Right ventricle myocardium inferior (tissue), 1 donor: ENCODE measurements at places on chromosomes 5 and 9. TPM values are rescaled to one million over a fixed set of nuclear protein-coding genes. Genes with fewer than 3 reads are reported as not detected.

- DNase-seq: peak; percentile 46
Measured at GRCh38 chr9:79817438-79818004, 245.8 kb downstream of the TLE4 start.

DNA sequence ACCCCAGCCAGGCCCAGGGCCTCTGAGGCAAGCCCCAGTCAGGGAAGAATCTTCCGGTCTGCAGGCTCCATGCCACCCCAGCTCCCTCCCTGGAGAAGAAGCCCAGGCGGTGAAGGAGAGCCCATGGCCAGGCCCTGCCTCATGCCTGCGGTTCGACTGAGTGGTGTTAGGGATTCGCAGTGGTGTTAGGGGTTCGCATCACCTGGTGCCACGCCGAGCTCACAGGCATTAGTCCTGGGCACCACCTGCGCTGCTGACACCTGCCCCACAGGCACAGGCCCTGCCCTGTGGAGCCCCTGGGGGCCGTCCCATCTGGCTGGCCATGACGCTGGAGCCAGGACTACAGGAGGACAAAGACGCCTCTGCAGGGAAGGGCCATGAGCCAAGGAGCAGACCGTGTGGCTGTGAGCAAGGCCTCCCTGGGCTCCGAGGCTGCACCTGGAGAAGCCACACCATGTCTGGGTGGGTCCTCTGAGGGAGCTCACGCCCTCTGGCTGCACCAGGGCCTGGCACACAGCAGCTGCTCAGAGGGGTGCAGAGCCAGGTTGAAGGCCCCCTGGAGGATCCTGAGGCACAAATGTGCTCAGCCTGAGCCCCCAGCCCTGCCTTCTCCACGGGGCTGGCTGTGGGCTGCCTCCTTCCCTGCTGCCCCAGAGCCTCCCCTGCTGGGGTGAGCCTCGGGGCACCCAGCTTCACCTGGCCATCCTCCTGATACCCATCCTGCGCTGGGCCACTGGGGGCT, 27.6 kb upstream of the RNF130 start:
- DNase-seq: no peak

- no peak for DNase-seq
Measured at GRCh38 chr9:126612813-126613641, 701 bp upstream of the LMX1B start.

GRCh38 chr5:126417178-126417577, 6.0 kb upstream of the GRAMD2B start:
- no peak for DNase-seq

- DNase-seq: peak; percentile 100
Measured at GRCh38 chr9:125241000-125241862, at the start of gene HSPA5. Gene HSPA5, minus strand, starts transcription at chr9:125241343. Its CDS starts 217 bp downstream, at chr9:125241126.

DNA sequence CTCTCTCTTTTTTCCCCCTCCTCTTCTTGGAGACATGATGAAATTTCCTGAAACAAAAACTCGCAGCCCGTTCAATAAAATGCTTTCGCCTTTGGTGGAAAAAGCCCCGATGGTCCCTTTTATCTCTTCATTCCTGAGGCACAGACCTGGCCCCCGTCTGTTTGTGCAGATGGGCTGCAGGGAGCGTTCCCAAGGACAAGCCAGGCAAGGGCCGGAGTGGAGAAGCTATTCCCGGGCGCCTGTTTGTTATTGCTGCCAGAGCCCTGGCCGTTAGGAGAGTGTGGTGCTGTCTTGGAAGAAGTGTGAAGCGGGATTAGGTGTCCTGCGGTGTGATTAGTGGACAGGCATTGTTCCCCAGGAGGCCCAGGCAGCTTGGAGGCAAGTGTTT, 71.9 kb downstream of the SMIM23 start:
- no peak for DNase-seq

GRCh38 chr5:168449166-168449565, 37.1 kb upstream of the RARS1 start:
- DNase-seq: no peak

DNA sequence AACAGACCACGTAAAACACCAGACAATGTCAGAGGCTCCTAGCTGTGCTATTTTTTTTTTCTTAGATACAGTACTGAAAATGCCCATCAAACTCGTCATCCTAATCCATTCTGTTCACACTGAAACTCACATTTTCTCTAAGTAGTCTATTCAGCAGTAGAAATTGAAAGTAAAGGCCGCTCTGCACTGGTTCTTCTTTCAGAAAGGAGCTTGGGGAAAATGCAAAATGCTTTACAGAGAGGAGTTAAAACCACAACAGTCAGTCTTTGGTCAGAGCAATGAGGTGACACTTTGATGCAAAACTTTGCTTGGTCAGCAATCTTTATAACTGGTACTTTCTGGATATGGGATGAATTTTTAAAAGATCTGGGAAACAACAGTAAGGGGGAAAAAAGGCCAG, 43.8 kb upstream of the SUSD1 start:
- no peak for DNase-seq

DNA sequence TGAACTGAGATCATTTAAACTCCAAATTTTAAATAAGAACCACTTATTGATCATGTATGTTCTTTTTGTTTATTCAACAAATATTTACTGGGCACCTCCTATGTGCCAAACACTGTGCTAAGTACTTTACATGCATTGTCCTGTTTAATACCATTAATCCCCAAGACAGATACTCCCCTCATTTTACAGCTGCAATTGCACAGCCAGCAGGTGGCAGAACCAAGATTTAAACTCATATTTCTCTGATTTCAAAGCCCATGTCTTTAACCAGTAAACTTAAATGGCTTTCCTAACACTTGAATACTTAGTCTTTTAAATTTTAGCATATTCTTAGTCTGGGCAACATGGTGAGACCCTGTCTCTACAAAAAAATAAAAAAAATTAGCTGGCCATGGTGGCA, 43.4 kb upstream of the KIAA1958 start:
- no peak for DNase-seq

DNA sequence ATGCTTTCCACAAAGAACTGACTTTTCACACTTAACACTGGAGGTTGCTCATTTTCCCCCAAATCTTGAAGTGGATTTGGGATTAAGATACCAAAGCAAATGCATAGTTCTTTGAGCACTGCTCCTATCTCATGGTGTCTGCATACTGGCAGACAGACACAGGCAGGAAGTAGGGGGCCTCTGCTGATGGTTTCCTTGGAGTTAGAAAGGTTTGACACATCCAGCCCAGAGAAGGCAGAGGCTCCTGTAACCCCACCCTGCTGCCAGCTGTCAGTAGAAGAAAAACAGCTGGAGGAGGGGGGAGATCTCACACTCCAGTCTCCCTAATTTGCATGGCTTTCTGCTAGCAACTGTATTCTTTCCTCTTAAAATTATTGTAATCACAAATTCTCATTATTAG, 44.1 kb downstream of the APTX start:
- DNase-seq: no peak

DNA sequence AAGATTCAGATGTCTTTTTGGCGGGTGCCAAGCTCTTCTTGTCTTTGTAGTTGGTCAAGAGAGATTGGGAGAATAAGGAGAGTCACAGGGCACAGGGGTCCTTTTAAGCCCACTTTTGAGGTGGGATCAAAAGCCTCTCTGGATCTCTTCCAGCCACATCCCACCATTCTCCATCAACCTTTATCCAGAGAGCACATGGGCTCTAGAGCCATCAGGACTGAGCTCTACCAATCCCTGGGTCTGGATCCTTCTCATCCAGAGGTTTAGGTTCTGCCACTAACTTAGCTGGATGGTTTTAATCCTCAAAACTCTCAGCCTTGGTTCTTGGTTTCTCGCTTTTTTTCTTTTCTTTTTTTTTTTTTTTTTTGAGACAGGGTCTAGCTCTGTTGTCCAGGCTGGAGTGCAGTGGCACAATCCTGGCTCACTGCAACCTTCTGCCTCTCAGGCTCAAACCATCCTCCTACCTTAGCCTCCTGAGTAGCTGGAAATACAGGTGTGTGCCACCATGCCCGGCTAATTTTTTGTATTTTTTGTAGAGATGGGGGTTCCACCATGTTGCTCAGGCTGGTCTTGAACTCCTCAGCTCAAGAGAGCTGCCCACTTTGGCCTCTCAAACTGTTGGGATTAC, 44.6 kb upstream of the MATR3 start:
- DNase-seq: no peak

DNA sequence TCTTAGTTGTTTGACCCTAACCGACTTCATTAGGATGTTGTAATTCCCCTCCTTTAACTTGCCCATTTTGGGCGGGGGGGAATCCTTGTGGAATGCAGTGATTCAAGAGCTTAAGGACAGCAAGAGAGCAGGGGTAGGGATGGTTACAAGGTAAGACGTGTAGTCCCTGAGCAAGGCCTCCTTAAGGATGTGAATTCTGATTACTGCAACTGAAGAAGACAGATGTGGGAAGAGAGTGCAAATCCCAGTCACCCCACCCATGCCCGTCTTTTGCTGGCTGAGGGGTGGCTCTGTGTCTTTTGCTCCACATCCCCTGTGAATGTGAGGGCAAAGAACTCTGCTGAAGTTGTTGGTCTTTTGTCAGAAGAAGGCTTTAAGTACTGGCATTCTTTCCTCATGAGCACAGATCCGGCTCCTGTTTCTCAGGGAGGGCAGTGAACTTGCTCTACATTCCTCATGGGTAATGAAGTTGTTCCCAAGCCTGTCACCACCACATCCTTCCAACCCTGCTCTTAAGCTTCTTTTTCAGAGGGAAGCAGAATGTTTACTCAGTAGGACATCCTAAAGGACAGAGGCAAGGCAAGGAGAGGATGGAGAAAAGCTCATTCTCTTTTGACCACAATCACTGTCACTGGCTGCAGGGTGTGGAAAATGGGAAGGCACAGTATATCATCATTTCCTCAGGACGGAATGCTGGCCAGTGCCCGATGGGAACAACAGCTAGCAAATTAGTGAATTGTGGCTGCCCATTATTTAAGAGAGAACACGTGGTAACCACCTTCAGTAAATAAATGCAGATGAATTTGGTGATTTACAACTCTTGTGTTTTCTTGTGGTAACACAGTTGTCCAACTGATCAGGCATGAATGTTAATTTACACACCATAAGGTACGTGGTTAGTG, 61.5 kb downstream of the RAI14 start:
- DNase-seq: no peak

DNA sequence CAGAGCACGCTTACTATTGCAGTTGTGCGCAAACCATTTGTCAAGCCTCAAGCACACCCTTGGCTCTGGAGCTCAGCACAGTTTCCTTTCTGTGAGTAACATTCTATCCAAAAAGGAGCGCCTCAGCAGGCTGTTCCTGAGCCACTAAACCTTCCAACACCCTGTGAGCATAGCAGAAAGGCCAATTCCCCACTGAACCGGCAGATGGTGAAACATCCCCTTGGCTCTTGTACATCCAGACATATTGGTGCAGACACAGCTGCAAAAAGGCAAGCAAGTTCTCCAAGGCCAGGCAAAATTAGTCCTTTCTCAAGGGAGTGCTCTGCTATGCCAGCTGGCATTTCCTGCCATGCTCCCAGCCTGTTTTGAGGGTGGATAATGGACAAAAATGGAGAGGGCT, 44.1 kb upstream of the CEMIP2 start:
- DNase-seq: peak; percentile 64

GRCh38 chr5:118990582-118990981, 2.2 kb upstream of the DTWD2 start:
- no peak for DNase-seq

- no peak for DNase-seq
Measured at GRCh38 chr9:19119801-19120440, 7.4 kb downstream of the PLIN2 start.

GRCh38 chr9:16743375-16743774, 127.1 kb downstream of the BNC2 start:
- no peak for DNase-seq

DNA sequence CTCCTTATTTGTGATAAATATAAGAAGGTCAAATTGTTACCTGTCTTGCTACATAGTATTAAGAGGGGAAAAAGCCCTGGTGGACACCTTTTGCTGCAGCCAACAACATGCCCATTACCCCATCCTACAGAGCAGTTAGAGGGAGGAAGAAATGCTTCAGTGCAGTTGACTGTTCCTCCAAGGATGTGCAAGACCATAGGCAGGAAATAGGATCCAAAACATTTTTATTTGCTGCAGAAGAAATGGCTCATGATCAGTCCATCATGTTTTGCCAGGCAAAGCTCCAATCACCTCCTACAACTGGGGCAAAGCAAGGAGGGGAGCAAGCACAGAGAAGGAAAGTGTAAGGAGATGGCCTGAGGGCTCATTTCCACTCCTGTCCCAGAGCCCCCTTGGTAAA, 399.1 kb upstream of the PIK3R1 start:
- no peak for DNase-seq

DNA sequence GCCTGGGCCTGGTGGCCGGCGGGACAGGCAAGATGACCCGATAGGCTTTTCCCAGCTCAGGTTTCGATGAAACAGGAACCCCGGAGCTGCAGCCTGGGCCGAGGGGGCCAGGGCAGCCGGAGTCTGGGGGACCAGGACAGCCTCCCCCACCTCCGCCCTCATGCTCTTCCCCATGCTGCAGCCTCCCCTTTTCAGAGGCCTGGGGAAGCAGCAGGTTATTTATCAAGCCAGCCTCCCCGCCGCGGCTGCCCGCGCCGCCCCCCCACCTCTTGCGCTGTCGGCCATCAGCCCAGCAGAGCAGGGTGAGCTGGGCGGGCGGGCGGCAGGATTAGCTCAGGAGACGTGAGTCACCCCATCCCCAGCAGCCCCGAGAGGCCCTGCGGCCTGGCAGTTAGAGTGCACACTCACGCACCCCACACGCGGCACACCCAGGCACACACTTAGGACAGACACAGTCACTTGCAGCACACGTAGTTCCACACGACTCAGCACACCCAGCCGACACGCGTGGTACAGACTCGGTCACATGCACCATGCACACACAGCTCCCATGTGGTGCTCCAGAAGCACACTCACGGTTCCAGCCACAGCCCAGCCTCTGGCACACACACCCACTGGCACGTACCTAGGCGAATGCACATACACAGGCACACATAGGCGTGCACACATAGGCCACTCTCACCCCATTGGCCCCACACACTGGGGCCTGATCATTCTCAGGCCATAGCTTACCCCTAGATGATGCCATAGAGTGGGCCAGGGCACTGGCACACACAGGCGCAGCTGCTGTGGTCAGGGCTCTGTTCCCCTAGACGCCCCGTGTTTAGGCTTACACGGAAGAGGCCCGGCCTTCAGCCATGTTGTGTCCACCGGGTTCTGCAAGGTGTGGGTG, 13.0 kb downstream of the CXXC5 start:
- peak; percentile 89 for DNase-seq

GRCh38 chr5:92980491-92980890, 600.5 kb downstream of the NR2F1-AS1 start:
- no peak for DNase-seq

GRCh38 chr5:50786073-50786472, 119.6 kb downstream of the PARP8 start:
- DNase-seq: no peak

Gene C5
- 1.6 TPM for total RNA-seq

Gene MAP1B
- 59.9 TPM for total RNA-seq

Gene C8G
- 1.3 TPM for total RNA-seq

Gene FGD3
- total RNA-seq: 3.0 TPM

Gene SNAPC4
- total RNA-seq: 4.0 TPM

Gene PPP3R2
- not detected for total RNA-seq

Gene CATSPER3
- total RNA-seq: 1.1 TPM

Gene ADAMTS19
- 0.95 TPM for total RNA-seq

Gene ADAMTSL1
- 1.9 TPM for total RNA-seq

Gene ENTREP1
- total RNA-seq: 20.0 TPM

Gene SVEP1
- total RNA-seq: 6.4 TPM

Gene RNF183
- total RNA-seq: not detected

Gene OR13C5
- not detected for total RNA-seq
